ENCODE measurements at places on chromosomes 3 and 15.

GRCh38 chr3:189292667-189293484 lies 121.1 kb downstream of the TPRG1 start:
- DNase-seq = no peak

- no peak for DNase-seq
Observed at GRCh38 chr15:92631721-92632120, 23.9 kb downstream of the FAM174B start.

DNA sequence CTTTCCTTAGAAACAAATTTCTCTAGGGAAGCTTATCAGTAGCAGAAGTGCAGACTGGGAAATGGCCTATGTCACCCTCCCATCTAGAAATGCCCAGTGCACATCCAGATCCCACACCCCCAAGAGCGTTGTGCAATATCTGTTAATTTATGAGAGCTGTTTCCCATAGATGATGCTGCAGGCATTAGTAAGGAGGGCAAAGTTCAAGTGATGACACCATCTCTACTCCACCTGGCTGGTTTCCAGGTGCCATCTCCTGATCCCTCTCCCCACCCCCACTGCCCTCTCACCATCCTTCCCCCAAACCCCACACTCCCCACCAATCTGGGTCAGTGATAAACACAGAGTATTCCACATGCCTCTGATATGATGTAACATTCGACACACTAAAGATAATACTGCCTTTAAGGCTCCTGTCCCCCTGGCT lies 39.4 kb downstream of the AGTR1 start:
- no peak for DNase-seq

- no peak for DNase-seq
Observed at GRCh38 chr3:194871143-194871863, 185.6 kb downstream of the FAM43A start.

- no peak for DNase-seq
Observed at GRCh38 chr3:151480492-151480891, 19.6 kb upstream of the IGSF10 start.

GRCh38 chr15:32956006-32956405 lies 238.2 kb downstream of the GREM1 start:
- no peak for DNase-seq

GRCh38 chr15:84752700-84753099 lies 4.3 kb downstream of the ZNF592 start:
- DNase-seq = no peak

DNA sequence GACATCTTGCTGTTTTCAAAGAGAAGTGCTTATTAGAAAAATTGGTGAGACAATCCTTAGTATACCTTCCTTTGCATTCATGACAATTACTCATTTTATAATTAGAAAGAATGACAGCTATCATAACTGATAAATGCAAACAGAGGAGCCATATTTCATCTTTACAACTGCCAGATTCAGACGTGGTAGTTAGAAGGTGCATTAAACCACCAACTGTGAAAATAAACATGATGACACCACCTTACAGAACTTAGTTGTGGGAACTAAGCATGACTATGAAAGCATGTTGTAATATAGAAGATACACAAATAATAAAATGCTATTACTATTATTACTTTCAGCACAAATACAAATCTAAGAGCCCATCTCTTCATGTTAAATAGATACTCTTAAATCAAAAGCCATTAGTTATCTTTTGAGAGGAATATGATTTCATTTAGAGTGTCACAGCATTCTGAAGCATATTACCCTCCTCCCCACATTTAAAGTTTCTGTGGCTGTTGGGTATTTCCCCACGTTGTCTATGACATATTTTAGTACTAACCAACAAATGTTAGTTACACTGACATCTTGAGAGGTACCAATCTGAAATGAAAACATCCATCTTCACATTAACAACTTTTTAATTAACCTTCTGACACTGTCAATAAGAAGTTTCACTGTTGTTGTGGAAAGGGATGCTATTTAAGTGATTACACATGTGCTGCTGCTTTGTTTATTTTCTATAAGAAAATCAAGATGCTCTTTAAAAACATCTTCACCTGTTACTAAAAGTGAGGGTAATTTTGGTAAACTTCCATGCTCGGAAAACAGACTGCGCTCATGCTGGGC lies 163.8 kb downstream of the LSAMP start:
- DNase-seq = no peak

GRCh38 chr3:33750211-33750548 lies 32.1 kb upstream of the CLASP2 start:
- DNase-seq = no peak

- no peak for DNase-seq
Observed at GRCh38 chr3:123188058-123188457, 13.7 kb upstream of the SEC22A start.

GRCh38 chr3:67382536-67382935 lies 271.9 kb downstream of the SUCLG2 start:
- no peak for DNase-seq

GRCh38 chr15:56856934-56857333 lies 61.5 kb upstream of the TCF12 start:
- DNase-seq = no peak

DNA sequence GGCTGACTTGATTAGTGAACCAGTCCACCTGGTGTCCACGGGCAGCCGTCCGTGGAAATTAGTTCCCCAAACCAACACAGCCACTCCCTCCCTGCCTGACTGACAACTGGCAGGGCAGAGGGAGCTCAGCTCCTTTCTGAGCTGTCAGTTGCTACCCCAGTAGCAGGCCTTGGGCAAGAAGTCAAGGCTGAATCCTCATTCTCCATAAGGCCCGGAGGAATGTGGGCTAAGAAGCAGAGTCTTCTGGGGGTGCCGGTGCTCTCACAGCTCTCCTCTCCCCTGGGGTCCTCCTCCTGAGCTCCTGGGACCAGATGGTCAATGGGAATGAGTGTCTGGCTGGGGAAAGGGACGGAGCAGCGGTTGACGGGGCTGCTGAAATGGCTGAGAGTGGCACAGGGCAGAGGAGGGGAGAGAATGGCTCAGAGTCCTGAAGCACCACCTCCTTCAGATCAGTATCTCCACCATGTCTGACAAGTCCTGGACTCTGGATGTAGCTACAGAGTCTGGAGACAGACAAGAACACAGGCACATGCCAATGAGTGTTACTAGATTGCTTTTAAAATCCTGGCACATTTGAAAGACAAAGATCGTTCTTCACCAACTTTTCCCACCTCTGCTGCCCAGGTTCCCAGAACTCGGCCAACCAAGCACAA lies 16.9 kb downstream of the AMOTL2 start:
- DNase-seq = no peak

- DNase-seq = no peak
Observed at GRCh38 chr3:183541738-183542137, 13.8 kb downstream of the KLHL6 start.

DNA sequence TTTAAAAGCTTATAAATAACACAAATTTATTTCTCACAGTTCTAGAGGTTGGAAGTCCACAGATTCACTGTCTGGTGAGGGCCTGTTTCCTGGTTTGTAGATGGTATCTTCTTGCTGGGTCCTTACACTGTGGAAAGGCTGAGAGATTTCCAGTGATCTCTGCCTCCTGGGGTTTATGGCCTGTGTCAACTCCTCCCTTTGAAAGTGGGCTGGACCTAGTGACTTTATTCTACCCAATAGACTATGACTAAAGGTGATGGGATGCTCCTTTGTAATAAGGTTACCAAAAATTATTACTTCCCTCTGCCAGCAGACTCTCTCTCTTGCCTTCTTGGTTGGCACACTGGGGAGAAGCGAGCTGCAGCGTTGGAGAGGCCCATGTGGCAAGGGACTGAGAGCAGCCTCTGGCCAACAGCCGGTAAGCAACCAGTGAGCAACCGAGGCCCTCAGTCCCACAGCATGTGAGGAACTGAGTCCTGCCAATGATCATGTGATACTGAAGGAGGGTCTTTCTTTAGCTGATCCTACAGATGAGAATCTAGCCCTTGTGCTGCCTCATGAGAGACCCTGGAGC lies 14.0 kb upstream of the COPG1 start:
- DNase-seq = no peak

DNA sequence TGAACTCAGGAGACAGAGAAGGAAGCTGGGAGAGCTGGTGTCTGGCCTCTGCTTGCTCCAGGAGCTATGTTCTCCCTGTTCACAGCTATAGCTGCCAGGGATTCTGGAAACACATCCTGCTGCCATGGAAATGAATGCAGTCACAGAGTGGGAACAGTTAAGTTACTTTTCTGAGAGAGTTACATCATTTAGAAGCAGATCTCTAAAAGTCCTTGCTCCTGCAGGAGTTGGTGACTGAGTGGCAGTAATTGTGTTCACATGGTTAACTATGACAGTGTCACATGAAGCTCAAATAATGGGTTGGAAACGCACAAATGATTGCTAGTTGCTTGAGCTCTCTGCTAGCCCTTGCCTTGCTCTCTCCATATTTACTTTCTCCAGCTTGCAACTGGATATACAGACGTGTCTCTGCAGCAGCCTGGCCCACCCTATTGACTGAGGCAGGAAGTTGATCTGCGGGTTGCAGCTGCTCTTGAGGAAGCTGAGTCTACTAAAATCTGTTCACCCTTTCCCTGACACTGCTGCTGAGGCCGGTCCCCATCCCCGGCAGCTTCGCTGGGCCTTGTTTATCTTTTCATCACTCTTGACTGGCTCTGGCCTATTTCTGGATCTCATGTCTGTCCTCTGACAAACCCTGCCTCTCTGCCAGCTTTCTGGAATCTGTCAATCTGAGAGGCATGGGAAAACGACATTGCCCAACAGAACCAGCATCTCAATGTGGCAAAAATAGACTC lies 16.7 kb upstream of the ISLR start:
- no peak for DNase-seq

- no peak for DNase-seq
Observed at GRCh38 chr15:87716422-87716821, 540.1 kb downstream of the NTRK3 start.

DNA sequence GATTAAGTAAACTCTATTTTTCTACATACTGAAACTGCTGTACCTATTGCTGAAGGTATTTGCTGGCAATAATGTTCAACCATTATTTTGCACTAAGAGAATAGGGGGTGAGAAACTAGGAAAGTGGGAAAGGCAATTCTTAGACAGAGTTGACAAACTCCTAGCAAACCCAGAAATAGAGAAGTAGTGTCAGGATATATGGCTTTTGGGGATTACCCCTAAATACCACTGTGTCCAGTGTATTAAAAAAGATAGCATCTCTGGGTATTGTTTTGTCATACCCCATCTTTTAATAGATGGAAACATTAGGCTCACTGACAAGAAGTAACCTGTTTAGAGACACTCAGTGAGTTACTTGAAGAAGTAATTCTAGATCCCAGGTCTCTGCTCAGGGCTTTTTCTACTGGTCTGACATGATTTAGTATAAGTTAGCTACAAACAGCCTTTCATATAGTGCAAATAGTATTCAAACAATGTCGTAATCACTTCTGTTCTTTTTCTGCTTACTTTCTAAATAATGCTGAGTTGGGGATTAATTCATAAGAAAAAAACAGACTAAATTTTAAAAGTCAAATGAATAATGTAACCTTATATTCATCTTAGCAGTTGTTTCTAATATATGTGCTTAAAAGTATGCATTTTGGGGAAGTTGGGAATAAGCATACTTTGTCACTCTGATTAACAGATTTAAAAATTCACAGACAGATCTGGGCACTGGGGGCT lies 107.2 kb downstream of the IL1RAP start:
- no peak for DNase-seq

DNA sequence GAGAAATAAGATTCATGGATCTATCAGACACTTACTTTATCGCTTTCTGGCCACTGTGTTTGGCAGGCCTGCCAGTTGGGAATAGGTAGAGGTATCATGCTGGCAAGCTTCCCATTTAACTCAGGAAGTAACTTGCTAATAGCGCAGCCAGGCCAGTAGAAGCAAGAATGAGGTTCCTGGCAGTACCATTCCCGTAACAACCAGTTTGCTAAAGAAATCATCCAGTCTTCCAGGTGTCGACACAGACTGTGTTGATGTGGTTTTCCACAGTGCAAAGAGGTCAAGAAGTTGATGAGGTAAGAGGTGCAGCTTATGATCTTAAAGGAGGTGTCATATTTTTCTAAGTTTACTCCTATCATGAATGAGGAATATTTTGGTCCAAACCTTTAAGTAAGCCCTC lies 46.2 kb downstream of the DPH6 start:
- no peak for DNase-seq

DNA sequence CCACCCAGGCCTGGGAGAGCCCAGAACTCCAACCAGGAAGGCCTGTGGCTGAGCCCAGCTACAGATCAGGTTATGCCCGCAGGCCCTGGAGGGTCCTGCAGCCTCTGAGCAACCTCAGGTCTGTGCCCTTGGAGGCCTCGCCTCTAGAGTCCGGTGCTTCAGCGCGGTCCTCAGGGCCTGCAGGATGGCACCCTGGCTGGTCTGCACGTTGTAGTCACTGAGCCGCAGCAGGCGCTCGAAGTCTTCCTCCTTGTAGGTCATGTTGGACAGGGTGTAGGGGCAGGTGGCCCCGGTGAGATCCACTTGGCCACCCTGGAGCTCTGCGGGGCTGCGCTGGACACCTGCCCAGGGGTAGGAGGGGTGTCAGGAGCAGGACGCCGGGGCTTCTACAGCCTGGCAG lies 25.8 kb downstream of the PLA2G4D start:
- DNase-seq = no peak

GRCh38 chr3:67647390-67647878 lies 7.0 kb downstream of the SUCLG2 start:
- no peak for DNase-seq

- DNase-seq = no peak
Observed at GRCh38 chr15:91751611-91752010, 101.9 kb upstream of the SLCO3A1 start.

DNA sequence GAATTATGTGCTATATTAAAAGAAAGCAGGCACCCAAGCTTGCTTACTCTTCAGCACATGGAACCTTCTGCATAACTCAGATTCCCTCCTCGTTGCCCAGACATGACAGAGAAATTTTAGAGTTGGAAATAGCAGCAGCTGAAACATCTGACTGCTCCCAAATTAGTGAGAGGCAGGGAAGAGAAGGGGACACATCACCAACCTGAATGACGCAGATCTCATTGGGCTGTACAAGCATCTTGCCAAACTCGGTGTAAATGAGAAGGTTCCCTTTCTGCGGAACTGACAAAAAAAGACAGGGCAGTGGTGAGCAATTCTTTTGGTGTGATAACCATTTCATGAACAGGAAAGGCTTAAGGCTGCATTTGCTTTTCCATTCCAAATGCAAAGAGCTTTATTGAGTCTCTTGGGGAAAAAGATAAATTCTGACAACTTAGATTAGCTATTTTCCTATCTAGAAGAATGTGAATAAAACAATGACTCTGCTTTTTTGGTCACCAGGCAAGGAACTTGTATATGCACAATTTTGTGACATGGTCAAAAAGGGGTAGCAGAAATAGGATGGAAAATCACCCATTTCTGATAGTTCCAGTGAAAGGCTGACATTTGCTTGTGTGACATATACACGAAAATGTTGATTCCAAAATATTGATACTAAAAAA lies 35.1 kb downstream of the HGD start:
- no peak for DNase-seq

Measured in hypothalamus (tissue), 51 donors.